ENCODE measurements at places on chromosomes 1 and 21.

- DNase-seq, result no peak
These were observed 47.6 kb downstream of the SPSB1 start for GRCh38 chr1:9340172-9340854.

GRCh38 chr21:46361935-46362334 lies 38.0 kb downstream of the PCNT start:
- no peak for DNase-seq

- no peak for DNase-seq
These were observed 30.2 kb downstream of the PRDX6 start for GRCh38 chr1:173507205-173507846.

- DNase-seq, result no peak
These were observed 9.1 kb downstream of the AGT start for GRCh38 chr1:230704830-230705229.

DNA sequence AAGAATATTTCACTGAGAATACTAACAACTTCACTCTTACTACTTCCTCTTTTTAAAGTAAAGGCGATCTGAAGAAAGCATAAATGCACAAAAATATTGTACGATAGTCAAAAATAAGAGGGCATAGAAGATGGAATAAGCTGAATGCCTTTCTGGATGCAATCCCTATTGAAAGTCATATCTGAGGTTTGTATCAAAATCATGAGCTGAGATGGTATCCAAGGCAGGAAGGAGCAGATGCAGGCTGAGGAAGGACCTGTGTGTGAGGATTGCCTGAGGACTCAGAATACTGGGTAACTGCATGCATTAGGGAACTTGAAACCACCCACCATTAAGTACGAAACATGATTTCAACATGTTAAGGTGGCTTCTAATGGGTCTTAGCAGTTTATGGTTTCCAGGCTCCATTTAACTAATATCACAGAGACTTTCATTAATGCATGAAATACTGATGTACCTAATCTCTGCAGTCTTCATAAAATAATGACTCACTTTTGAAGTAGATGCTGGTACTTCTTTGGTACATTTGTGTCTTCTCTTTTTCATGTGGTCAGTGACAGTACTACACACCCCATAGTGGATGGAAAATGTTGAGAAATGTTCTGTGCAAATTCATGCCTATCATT lies 29.6 kb upstream of the RGS1 start:
- no peak for DNase-seq

GRCh38 chr1:36400825-36401601 lies 3.3 kb upstream of the LSM10 start:
- no peak for DNase-seq

- DNase-seq, result no peak
These were observed 112.1 kb downstream of the PCNX2 start for GRCh38 chr1:233183226-233184020.

DNA sequence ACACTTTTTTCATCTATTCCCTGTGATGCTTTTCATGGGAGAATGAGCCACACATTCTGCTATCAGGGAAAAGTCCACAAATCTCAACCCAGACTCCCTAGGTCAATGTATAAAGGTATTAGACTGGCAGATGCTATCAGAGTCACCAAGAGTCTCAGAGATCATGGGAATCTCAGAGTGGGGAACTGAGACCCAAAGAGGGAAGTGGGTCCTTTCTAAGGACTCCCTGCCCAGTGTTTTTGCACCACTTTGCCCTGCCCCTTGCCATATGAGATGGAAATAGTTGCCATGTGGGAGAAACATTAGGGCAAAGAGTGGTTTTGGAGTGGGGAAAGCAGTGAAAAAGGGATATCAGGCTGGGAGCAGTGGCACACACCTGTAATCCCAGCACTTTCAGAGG lies 19.1 kb upstream of the AZIN2 start:
- no peak for DNase-seq

GRCh38 chr1:50967416-50968157 lies 2.5 kb upstream of the CDKN2C start:
- DNase-seq, result no peak

DNA sequence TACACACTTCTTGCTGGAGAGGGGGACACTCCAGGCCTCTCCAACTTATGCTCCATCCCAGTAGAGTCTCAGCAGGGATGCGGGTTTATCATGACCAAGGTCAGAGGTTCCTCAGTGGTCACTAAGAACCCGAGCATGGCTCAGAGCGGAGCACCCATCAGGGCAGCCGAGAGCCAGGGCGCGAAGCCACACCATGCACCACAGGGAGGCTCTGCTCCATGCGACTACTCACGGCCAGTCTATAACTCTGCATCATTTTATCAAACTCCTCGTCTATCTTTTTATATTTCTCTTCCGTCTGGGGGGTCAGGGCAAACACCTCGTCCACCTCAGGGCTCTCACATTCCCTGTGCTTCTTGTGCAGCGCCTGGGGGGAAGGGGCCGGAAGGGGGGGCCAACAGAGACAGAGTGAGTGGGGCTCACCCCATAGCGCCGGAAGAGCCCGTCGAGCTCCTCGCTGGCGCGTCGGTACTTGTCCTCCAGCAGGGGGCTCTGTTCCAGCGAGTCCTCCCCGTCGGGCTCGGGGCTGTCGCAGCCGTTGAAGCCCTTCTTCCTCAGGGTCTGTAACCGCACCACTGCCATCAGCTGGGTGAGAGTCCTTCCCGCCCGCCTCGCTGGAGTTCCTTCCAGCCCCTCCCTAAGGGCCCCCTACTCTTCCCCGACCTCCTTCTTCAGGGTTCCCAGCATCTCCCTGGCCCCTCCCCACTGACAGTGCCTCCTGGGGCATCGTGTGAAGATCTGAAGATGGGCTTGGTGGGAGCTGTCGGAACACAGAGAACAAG lies 20.0 kb downstream of the MEF2D start:
- DNase-seq, result no peak

DNA sequence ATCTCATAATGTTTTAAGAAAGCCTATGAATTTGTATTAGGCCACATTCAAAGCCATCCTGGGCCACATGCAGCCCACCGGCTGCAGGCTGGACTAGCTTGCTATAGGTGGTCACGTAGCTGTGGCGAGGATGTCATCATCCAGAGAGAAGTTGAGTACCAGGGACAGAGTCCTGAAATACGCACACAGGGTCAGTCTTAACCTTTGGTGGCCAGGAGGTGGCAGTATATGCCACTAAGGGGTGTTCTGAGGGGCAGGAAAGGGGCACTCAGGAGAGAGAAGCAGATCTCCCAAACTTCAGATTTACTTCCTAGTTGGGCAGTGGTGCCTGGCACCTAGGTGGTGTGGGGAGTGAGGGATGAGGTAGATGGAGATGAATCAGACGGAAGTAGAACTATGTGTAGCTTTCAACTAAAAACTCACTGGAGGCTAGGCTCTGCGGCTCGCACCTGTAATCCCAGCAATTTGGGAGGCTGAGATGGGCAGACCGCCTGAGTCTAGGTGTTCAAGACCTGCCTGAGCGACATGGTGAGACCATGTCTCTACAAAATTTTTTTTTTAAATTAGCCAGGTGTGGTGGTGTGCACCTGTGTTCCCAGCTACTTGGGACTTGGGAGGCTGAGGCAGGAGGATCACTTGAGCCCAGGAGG lies 16.3 kb upstream of the CDK18 start:
- DNase-seq, result no peak

DNA sequence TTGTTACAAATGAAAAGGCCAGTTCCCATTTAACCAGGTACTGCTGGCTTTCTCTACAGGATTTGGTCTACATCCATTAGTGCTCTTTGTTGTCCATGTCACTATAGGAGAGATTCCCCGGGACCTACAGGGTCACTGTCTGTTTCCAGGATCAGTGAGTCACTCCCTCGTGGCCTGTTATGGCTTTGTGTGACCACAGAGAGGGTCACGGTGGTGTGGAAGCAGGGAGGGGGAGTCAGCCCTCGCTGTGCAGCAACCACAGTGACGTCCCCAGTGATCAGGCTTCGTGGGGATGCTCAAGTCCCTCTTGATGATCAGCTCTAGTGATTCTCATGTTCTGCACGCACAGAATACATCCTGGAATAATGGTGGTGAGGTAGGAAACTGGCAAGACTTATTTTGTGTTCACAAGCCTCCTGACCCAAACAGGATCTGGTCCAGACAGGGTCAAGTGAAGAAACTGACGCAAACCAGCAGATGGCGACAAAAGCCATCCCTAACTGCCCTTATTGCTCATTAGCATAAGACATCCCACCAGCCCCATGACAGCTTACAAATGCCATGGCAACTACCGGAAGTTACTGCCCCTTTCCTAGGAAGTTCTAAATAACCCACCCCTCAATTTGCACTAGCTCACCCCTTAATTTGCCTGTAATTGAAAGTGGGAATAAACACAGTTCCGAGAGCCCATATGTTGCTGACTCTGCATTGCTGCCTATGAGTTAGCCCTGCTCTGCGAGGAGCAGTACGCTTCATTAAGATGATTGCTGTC lies 98.5 kb downstream of the DISC1 start:
- DNase-seq, result no peak

GRCh38 chr1:232599178-232600041 lies 30.5 kb downstream of the SIPA1L2 start:
- DNase-seq, result no peak

DNA sequence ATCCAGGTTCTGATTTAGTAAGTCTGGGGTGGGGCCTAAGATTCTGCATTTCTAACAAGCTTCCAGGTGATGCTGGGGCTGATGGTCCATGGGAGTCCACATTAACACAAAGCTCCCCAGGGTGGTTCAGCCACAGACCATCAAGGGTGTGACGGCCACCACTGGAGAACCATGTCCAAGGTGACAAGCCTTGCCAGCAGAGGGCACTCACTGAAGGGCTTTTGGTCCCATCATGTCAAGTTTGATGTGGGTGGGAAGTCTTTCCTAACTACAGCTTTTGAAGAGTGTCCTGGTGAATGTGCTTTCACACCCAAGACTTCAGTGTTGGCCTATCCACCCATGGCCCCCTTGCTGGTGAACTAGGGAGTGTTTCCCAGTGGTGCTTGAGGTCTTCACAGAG lies 67.1 kb downstream of the UBE2T start:
- DNase-seq, result no peak

GRCh38 chr1:1596493-1597274 lies 3.3 kb downstream of the FNDC10 start:
- no peak for DNase-seq

DNA sequence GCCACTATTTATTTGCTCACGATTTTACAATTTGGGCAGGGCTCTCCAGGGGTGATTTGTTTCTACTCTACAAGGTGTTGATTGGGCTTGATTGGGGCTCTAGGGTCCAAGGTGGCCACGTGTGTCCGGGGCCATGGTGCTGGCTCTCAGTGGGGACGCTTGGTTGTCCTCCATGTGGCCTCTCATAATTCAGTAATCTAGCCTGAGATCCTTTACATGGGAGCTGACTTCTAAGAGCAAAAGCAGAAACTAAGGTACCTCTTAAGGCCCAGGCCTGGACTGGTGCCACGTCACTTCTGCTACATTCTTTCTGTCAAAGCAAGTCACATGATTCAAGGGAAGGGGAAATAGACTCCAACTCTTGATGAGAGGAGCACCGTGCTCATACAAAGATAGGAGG lies 8.1 kb upstream of the PSRC1 start:
- DNase-seq, result no peak

- DNase-seq, result no peak
These were observed 2.4 kb downstream of the TMEM125 start for GRCh38 chr1:43272161-43272560.

DNA sequence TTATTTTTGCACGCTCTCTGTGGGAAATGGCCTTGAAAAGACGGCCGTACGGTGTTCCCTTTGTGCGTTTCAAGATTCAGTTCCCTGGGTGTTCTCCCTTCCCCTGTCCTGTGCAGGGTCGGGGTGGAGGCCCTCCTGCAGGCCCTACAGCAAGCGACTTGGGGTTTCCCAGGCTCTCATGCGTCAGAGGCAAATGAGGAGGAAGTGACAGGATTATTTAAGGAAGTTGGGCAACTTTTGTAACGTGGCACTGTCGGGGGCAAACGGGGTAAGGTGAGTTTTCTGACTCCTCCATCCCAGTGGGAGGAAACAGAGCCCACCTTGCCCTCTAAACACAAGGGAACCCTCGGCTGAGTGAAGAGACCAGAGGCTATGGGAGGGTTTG lies 16.1 kb upstream of the AJAP1 start:
- no peak for DNase-seq

DNA sequence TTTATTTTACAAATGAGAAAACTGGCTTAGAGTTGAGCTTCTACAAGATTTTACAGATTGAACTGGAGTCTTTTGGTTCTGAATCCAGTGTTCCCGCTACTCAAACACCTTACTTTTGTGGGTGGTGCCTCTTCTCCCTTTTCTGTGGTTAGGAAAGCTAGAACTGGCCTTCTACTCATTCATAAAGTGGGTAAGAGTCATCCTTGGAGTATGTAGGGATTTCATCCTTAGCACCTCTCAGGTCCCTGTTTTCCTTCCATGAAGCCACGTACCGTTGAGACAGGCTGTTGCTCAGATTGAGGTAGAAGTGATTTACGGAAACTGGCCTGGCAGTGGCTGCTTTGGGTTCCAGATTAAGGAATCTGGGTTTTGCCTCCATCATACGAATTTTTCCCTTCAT lies 35.8 kb downstream of the WNT4 start:
- DNase-seq, result no peak

- DNase-seq, result no peak
These were observed 1.7 kb downstream of the TNFSF4 start for GRCh38 chr1:173205146-173206051.

GRCh38 chr1:167492481-167492910 lies 25.8 kb downstream of the CD247 start:
- DNase-seq, result no peak

GRCh38 chr21:38256599-38257302 lies at the start of gene KCNJ15:
Gene KCNJ15, plus strand, starts transcription at chr21:38256991. Its CDS starts 42,271 bp downstream, at chr21:38299262.
- no peak for DNase-seq

GRCh38 chr1:222919478-222919865 lies 104.6 kb downstream of the DISP1 start:
- DNase-seq, result no peak

DNA sequence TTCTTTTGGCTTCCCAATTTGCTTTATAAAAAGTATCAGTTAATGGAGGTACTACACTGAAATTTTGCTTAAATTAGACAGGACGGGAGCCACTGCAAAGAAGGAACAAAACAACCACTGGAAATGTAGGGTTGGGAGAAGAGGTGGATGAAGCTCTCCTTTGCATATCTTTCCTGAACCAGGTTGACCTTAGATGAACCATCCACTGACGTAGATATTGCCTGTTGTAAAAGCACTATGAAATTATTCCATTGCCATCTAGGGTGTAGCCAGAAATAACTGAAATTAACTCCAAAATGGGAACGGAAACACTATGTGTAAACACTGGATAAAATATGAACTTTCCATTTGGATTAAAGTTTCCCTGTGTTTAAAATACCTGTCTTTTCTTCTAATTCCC lies 1.2 kb upstream of the ABL2 start:
- DNase-seq, result no peak

All from NCI-H524 treated with DMSO at 0.1 percent for 48 hours (cell line).